T-cell (primary cell): ENCODE measurements at places on chromosomes 7 and 10.

DNA sequence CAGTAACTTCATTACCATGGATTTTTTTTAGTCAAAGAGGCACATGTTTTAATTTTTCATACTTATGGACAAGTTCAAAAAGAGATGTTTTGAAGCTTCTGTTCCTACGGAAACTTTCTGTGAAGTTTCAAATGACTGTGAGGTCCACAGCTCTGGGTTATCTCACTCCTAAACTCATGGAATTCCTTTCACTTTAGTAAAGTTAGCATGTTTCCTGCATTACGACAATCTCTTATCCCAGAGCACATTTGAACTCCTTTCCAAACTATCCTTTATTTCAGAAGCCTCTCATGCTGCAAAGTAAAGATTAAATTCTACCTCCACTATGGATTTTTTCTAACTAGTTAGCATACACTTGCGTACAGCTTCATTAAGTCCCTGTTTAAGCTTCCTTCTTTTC is 15.3 kb upstream of the ADD3 start:
- H3K27me3 ChIP-seq, result no peaks in the 10 kb centered on the region
- no peaks in the 10 kb centered on the region for H3K4me1 ChIP-seq
- no peaks in the 10 kb centered on the region for H3K36me3 ChIP-seq

DNA sequence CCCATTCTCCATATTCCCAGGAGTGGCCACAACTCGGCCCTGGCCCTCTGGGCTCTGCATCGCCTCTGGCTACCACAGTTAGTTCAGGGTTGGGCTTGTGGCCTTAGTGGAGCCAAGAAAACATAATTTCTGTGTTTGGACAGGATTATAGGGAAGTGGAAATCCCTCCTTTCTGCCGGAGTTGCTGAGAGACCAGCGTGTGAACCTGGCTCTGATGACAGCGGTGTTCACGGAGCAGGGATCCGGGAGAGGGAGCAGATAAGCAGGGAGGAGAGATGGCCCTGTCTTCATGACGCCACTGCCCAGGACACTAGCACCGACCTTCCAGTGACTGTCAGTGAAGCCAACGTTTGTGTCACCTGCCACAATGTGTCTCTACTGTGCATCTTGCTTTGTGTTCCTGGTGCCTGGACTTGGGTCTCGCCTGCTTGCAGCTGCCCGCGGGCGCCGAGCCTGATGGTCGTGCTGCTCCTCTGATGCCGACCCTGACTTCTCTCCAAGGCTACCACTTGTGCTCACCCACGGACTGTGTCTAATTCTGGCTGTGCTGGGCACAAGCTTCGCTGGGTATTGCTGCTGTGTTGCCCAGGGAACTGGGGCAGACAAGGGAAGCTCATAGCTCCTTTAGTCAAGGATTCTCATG is 67.0 kb upstream of the VIPR2 start:
- H3K36me3 ChIP-seq, result no peaks in the 10 kb centered on the region
- DNase-seq, result no peak
- no peak overlapping the region for H3K27ac ChIP-seq
- no peaks in the 10 kb centered on the region for H3K27me3 ChIP-seq
- no peak overlapping the region for H3K4me3 ChIP-seq
- peaks cover 35% of the 10 kb centered on the region for H3K4me1 ChIP-seq

DNA sequence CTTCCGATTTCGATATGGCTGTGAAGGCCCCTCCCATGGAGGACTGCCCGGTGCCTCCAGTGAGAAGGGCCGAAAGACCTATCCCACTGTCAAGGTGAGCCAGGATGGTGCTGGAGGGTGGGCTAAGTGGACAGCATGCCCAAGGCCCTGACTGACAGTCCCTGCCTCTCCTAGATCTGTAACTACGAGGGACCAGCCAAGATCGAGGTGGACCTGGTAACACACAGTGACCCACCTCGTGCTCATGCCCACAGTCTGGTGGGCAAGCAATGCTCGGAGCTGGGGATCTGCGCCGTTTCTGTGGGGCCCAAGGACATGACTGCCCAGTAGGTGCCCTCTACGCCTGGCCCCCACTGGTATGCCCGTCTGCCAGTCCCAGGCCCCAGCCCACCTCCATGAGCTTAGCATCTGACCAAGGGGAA is 1.2 kb downstream of the NFKB2 start:
- no peak for DNase-seq
- peak overlapping the region; percentile 99 for H3K27ac ChIP-seq

DNA sequence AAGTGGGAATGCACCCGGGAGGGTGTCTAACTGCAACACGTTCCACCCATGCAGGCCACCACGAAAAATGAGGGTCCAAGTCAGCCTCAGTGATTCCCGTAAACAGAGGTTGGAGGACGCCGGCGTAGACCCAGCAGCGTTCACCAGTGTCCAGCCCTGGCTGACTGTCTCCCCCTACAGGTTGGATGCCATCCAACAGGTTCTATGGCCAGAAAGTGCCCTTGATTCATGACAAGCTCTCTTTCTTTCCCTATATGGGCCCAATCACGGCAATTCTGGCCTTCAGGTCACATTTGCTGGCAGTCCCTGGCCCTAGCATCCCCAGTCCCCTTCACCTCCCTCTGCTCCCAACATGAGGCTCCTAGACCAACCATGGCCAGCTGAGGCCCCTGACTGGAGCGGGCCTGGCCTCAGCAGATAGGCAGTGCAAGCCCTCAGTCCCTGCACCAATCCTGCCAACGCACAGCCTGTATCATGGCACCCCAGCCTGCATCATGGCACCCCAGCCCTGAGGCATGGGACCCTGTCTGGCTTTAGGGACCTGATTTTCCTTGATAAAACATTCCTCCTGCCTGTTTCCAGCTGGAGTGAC is 227.4 kb downstream of the GRID1 start:
- DNase-seq, result no peak
- H3K27me3 ChIP-seq, result no peaks in the 10 kb centered on the region
- H3K27ac ChIP-seq, result no peak overlapping the region
- H3K4me1 ChIP-seq, result no peaks in the 10 kb centered on the region

DNA sequence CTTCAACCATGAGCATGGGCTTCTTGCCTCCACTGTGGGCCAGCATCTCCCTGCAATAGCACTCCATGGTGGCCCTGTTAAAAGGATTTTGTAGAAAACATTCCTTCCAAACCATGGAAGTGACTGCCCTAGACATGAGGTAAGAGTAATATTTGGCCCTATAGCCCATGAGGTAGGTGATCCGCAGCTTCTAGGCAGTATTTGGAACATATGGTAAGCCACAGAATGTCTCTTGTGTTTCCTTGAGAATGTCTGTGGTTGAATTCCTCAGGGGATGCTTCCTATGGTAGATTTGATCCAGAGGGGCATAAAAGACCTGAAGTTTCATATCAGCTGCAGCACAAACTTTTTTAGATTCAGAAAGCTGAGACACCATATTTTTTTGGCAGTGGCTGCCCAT is 54.9 kb downstream of the TMEM168 start:
- DNase-seq, result no peak
- H3K4me3 ChIP-seq, result no peak overlapping the region
- no peaks in the 10 kb centered on the region for H3K4me1 ChIP-seq
- peaks cover 14% of the 10 kb centered on the region for H3K27me3 ChIP-seq
- no peaks in the 10 kb centered on the region for H3K36me3 ChIP-seq

- no peak overlapping the region for H3K4me3 ChIP-seq
- no peak overlapping the region for H3K27ac ChIP-seq
- peaks cover 34% of the 10 kb centered on the region for H3K4me1 ChIP-seq
- H3K27me3 ChIP-seq, result peaks cover 3% of the 10 kb centered on the region
- no peak for DNase-seq
Measured at GRCh38 chr10:118669020-118669791, 73.8 kb upstream of the PRLHR start.
